RPMI7951 (cell line): ENCODE measurements at places on chromosomes 11 and 22.

GRCh38 chr11:70070706-70071105, 7.4 kb upstream of the ANO1 start:
- DNase-seq: no peak

- no peak for DNase-seq
These were observed 45.7 kb downstream of the SCUBE1 start for GRCh38 chr22:43297270-43298061.

DNA sequence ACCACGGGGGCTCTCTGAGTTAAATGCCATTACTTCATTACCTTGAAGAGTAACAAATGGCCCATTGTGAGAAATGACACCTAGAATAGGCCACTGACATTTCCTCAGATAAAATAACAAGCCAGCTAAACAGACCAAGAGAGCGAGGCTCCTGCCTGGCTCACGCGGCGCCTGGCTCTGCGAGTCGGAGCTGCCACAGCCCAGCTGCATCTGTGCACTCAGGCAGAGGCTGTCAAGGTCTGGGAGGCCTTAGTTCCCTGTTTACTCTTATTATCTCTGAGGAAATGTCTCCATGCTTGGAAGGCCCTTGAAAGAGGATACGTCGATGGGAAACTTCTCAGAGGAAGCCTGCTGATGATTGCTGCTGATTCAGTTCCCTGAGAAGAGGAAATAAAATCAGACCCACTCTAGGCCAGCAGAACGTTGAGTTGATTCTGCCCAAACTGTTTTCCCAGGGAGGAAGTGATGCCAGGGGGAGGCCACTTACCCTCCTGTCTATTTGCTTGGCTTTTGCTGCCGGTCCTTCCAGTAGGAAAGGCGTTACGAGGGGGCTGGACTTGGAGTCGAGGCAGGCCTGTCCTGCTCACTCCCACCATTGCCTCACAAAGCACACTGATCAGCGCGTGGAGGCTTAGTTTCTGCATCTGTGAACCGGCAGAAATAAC, 208.8 kb downstream of the TBC1D22A start:
- DNase-seq: no peak

DNA sequence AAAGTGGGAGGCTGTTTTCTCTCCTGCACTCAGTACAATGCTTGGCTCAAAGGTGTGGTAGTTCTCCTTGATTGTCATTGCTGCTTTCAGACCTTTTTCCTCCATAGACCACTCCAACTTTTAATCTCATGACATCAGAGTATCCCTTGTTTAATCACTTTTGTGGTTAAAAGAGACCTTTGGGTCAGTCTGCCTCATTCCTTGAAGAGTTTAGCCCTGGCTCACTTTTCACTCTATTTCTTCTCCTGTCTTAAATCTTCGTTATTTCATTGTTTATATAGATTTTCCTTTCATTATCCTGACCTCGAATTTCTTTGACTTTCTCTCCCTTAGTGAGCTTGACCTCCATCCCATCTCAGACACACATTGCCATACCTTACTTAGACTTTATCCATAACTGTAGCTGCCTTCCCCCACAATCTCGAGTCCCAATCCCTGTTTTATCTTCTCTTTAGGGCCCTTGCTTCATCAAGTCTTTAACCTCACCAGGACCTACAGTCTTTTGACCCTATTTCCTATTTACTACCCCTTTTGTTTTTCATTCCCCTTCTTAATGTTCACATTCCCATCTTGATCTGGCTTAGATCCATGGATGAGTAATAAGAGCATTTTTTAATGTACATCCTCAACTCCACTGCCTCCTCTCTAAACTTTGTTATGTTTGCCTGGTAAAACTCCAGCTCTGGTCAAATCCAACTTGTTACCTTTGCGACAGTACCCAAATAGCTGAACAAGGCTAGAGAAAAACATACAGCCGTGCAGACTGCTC, 9.5 kb downstream of the ATXN10 start:
- peak; percentile 54 for DNase-seq

DNA sequence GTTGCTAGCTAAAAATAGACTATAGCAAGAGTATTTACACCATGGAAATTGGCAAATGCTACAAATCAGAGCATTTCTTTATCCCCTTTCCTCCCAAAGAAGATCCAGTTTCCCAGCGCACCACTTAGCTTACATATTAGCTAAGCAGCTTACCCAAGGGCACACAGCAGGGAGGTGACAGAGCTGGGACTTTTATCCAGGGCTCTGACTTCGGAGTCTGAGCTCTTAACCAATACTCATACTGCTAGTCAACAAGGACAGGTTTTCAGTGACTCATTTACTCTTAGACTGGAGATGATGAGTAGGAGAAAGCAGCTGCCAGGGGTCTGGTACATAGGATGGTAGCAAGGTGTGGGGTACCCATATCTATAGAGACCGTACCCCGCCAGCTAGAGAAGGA, 38.4 kb downstream of the NAV2 start:
- DNase-seq: no peak

DNA sequence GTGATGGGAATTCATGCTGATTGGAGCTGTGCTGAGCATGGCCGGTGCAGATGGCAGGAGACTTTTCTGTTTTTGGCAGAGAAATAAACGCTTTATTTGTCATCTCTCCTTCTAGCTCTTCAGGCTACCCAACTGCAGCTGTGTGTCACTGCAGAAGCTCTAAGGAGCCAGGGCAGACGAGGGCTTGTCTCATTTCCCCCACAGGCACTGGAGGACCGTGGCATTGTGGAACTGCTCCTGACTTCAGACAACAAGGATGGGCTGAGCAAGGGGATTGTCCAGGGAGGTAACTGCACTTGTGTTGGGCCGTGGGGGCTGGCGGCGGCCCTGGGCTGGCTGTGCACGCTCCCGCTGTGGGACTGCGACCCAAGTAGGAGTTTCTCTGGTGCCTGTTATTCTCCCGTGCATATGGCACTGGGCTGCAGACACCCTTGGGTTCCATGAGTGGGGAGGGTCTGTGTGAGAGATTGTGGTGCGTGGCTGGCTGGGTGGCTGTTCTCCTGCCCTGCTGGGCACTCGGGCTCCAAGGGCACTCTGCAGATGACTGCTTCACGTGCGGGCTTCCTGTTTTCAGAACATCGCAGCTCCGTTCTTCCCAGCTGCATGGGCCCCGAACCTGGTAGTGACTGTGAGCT, 27.2 kb downstream of the GLB1L2 start:
- no peak for DNase-seq

GRCh38 chr11:72575533-72576242, 98.5 kb downstream of the PDE2A start:
- no peak for DNase-seq

DNA sequence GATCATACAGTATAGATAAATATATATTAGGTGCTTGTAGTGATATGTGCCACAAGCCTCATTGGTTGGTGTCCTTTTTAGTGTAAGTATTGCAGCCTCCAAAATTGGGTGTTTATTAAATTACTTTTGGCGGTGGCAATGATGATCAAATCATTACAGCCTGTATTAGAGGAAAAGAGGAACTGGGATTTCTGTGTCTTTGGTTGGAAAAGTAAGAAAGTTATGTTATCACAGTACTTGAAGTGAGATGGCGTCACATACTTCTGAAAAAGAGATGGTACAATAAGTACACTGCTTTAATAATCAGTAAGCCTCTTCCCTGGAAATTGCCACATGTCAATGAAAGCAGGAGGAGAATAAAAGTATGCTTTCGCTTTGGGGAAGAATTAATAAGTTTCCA, 523 bp upstream of the MPZL3 start:
- DNase-seq: no peak

- DNase-seq: peak; percentile 87
These were observed 90.9 kb downstream of the LDLRAD3 start for GRCh38 chr11:36034551-36035331.

DNA sequence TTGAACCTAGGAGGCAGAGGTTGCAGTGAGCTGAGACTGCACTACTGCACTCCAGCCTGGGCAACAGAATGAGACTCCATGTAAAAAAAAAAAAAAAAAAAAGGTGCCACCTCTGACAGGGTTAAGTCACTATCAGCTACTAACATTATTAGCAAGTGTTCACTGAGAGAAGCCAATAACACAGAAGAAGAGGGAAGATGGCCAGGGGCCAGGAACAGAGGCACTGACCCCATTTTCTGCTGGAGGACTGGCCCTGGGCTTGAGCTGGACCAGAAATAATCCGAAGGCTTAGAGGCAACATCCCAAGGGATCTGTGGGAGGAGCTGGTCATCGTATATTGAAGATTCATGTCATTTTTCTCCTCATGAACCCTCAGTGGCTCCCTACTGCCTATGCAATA, 5.0 kb downstream of the SLC5A1 start:
- DNase-seq: no peak

DNA sequence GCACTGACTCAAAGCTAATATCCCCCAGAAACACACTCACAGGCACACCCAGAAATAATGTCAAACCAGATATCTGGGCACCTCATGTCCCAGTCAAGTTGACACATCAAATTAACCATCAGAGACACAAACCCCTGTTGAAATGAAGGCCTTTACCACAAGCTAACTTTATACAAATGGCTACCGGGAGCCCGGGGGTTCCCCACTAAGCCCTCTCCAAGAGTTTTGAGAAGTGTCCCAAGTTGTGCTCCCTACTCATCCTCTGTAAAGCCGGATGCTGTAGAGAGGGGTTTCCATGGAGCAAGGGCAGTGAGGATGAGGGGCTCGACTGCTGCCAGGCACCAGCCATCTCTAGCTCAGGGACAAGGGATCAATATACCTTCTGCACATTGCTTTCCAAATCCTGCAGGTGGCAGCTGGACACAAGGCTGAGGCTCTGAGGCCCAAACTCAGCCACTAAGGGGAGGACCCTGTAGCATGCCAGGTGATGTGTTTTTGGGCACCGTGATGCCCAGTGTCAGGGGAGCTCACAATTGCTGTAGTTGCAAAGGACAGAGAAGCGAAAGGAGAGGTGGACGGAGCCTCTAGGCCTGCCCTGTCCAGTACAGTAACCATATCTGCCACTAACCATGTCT, 145.7 kb downstream of the TTC17 start:
- DNase-seq: peak; percentile 19

DNA sequence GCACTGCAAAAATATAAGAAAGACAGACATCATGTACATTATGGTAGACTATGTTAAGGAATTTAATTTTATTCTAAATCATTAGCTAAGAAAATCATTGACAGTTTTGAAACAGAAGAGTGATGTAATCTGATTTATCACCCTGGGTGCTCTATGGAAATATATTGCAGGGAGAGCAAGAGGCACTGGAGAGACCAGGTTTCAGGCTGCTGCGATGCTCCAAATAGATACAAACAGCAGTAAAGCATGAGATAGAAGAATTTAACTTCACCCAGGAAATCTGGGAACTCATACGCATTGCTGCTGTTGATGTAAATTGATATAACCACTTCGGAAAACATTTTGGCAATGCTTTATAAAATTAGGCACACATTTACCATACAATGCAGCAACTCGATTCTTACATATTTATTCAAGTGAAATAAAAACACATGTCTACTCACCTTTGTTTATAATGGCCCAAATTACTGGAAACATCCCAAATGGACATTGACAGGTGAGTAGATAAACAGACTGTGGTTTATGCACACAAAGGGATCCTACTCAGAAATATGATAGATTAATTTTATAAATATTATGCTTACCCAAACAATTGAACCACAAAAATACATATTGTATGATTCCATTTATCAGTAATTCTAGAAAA, 535.1 kb upstream of the CHORDC1 start:
- DNase-seq: no peak

DNA sequence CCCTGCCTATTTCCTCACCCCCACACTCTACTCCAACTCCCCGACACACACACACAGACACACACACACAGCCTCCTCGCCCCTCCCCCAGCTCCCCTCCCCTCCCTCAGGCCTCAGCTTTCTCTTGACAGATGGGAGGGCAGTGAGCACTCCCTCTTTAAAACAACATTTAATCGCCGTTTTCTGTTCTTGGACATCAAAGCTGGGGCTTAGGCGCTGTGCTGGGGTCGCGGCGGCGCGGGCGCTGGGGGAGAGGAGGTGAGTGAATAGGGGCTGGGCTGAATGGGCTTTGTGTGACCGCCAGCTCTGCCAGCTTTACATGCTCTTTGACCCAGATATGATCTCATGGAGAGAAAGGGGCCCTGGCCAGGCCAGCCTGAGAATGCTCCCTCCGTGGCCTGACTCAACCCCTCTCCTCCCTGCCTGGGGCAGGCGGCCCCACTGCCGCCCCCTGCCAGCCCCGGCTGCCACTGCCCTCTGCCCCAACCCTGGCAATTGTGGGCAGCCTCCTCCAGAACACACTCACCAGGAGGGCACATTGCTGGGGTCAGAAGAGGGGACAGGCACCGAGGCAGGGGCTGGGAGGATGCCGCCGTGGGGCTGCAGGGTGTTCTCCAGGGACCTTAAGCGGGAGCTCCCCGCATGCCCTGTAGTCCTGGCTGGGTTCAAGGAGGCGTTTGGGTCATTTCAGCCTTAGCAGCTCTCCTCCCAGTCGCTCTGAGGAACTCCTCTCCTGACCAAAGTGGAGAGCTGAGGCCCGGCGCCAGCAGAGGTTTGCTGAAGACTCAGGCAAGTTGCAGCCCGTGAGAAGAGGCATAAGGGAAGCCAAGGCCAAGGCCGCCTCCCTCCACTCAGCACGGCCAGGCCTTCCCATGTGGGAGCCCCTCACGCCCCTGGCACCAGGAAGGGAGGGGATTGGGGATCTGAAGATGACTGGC, 38.3 kb upstream of the NNMT start:
- no peak for DNase-seq

DNA sequence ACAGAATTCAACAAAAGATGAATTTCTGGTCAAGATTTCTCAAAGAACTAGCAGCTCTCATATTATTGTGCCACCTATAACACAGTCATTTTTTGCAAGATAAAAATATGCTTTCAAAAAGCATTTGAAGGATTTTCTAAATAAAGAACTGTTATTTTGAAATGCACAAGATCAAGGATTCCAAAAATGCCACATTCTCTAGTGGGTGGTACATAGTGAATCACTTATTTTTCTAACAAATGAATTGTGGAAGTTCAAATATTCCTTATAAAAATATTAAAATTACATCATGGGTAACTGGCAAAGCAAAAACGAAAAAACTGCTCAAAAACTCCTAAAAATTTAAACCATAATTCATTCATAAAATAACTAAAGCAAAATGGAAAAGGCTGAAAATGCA, 2.1 kb downstream of the RNF141 start:
- DNase-seq: no peak

GRCh38 chr22:30235687-30236170, 10.8 kb downstream of the LIF start:
- DNase-seq: peak; percentile 82

DNA sequence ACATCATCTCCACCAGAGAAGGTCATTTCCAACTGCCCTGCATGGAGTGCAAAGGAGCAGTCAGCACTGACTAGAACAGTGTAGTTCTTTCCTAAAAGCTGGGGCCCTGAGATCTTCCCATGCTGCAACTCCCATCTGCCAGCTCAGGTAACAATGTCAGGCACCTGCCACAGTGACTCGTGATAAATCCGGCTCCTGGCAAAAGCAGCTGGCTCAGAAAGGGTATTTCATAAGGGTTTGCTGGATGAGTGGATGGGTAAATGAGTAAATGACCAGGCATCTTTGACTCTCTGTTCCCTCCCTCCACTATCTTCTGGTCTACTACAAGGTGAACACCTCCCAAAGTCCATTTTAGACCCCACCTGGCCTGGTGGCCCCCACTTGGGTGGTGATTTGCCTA, 403.6 kb downstream of the NXPE2 start:
- DNase-seq: no peak
